ENCODE measurements at places on chromosomes 3 and 15. TPM values are rescaled to one million over a fixed set of nuclear protein-coding genes. Genes with fewer than 3 reads are reported as not detected.

- H3K27me3 ChIP-seq, result no peaks in the 10 kb centered on the region
- no peak overlapping the region for H3K4me3 ChIP-seq
- H3K27ac ChIP-seq, result no peak overlapping the region
- DNase-seq, result no peak
- peaks cover 16% of the 10 kb centered on the region for H3K36me3 ChIP-seq
These were observed 8.4 kb downstream of the GALK2 start for GRCh38 chr15:49178497-49178896.

DNA sequence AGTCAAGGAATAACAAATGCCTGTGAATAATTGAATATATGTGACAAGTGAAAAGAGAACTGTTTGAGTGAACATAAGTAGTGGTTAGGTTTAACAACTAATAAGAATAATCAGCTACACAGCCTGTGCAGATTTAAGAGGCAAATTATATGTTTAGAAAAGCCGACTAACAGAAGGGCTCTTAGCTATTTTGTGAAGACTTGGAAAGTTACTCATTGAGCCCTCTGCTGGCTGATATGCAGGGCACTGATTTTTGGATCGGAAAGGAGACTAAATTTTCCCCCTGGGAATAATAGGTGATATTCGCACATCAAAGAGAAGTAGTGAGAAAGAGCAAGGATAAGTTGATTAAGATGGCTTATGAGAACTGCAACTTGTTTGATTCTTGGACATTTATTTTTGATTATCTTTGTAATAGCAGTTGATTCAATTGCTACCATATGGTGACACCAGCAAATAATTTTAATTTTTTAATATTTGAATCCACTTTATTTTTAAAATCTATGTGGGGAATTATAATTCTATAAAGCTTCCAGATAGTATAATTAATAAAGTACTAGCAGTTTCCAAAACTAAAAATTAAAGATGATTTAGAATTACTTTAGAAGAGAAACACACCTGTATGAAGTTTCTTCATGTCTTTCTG is 156.2 kb downstream of the NLGN1 start:
- no peaks in the 10 kb centered on the region for H3K4me1 ChIP-seq
- H3K27ac ChIP-seq, result no peak overlapping the region
- DNase-seq, result no peak

GRCh38 chr3:28615971-28616370 is 267.3 kb upstream of the AZI2 start:
- DNase-seq, result no peak
- H3K27ac ChIP-seq, result no peak overlapping the region
- no peaks in the 10 kb centered on the region for H3K36me3 ChIP-seq
- H3K4me3 ChIP-seq, result no peak overlapping the region

GRCh38 chr3:53668872-53669271 is 174.5 kb downstream of the CACNA1D start:
- H3K4me3 ChIP-seq, result no peak overlapping the region
- H3K4me1 ChIP-seq, result no peaks in the 10 kb centered on the region
- H3K27me3 ChIP-seq, result peaks cover 8% of the 10 kb centered on the region
- no peak overlapping the region for H3K27ac ChIP-seq

GRCh38 chr3:89059211-89059925 is 48.1 kb upstream of the EPHA3 start:
- no peaks in the 10 kb centered on the region for H3K4me1 ChIP-seq
- no peak overlapping the region for H3K4me3 ChIP-seq
- no peaks in the 10 kb centered on the region for H3K27me3 ChIP-seq

GRCh38 chr3:189573004-189573403 is 58.2 kb upstream of the TP63 start:
- H3K27me3 ChIP-seq, result no peaks in the 10 kb centered on the region
- H3K36me3 ChIP-seq, result peaks cover 2% of the 10 kb centered on the region
- peaks cover 24% of the 10 kb centered on the region for H3K4me1 ChIP-seq

The PPARG gene
- total RNA-seq, result 4.6 TPM

The IL16 gene
- 97.2 TPM for total RNA-seq

The CELF6 gene
- total RNA-seq, result 0.21 TPM

The EAF2 gene
- total RNA-seq, result 13.7 TPM

The CCR2 gene
- total RNA-seq, result 6.8 TPM

The CKMT1B gene
- 0.66 TPM for total RNA-seq

The LINGO1 gene
- not detected for total RNA-seq

The RBPMS2 gene
- not detected for total RNA-seq

The SLC28A1 gene
- total RNA-seq, result not detected

The LIPC gene
- 0.93 TPM for total RNA-seq

Data from activated CD4-positive, alpha-beta T cell treated with anti-CD3 and anti-CD28 coated beads, Interleukin-2, amount 10 ng/mL, durations not matched to agents 24 days and 14 days (primary cell).